ENCODE measurements at places on chromosomes 2 and 18.

GRCh38 chr2:242031481-242032019, 162.0 kb downstream of the RTP5 start:
- no peak for DNase-seq

- DNase-seq: no peak
These were observed 20.8 kb downstream of the EIF2AK3 start for GRCh38 chr2:88606371-88607030.

DNA sequence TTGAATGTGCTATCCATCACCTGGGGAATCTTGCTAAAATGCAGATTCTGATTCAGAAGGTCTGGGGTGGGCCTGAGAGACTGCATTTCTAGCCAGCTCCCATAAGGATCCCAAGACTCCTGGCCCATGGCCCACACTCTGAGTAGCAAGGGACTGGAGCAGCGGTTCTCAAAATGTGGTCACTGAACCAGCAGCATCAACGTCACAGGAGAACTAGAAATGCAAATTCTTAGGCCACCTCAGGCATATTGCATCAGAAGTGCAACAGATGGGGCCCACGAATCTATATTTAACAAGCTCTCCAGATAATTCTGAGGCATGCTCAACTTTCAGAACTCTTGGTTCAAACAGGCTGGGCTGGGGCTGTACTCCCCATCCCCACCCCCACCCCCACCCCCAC, 74.6 kb downstream of the DHRS9 start:
- no peak for DNase-seq

DNA sequence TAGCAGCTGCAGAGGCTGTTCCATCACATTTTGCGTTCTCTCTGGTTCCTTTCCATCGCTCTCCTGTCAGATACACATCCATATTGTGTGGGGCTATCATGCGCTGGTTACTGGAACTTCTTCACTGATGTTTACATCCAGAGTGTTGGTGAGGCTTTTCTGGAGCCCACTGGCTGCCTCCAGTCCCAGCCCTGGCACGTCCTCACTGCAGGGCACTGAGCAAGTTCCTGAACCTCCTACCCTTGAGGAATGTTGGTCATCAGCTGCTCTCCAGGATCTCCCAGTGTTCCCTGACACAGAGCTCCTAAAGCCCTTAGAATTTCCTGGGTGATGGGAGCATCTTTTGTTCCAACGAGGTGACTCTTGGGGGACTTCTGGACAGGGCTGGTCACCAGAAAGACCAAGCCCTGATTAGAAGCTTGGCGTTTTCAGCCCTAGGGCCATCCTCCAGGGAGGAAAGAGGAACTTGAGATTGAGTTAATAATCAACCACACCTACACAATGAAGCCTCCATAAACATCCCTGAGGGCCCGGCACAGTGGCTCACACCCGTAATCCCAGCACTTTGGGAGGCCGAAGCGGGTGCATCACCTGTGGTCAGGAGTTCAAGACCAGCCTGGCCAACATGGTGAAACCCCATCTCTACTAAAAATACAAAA, 81.3 kb downstream of the TFCP2L1 start:
- DNase-seq: no peak

GRCh38 chr2:204477358-204477950, 67.8 kb upstream of the PARD3B start:
- DNase-seq: no peak

Data from DMS153 (cell line).